IPS-NIHi11 (cell line): ENCODE measurements at places on chromosomes 2 and 18.

- DNase-seq: no peak
Measured at GRCh38 chr18:50654658-50655550, 95.0 kb downstream of the MAPK4 start.

DNA sequence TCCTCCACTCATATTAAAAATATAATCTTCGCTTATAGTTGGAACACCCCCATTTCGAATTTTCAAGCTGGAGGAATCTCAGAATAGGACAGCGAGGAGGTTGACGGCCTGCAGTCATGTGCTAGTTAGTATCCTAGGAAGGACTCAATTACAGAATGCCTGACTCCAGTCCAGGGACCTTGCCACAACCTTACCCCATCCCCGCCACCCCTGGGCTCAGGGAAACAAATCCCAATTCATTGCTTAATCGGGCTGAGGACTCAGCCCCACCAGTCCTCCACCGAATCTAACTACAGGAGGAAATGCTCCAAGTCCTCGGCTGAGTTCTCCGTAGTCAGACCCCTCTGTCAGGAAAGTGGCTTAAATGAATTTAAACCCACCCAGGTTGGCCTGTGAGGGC lies 31.7 kb upstream of the ZBTB7C start:
- no peak for DNase-seq

DNA sequence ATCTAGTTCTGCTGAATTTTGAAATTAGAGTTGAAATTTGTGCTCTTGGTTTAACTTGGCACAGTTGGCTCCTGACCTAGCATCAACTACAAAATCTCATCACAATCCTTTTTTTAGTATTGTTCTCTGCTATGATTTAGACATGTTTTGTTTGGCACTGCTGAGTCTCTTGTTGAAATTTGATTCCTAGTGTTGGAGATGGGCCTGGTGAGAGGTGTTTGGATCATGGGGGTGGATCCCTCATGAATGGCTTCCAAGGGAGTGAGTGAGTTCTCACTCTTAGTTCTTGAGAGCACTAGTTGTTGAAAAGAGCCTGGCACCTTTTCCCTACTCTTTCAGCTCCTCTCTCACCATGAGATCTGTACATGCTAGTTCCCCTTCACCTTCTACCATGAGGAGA lies 605.6 kb upstream of the SLC39A10 start:
- no peak for DNase-seq

DNA sequence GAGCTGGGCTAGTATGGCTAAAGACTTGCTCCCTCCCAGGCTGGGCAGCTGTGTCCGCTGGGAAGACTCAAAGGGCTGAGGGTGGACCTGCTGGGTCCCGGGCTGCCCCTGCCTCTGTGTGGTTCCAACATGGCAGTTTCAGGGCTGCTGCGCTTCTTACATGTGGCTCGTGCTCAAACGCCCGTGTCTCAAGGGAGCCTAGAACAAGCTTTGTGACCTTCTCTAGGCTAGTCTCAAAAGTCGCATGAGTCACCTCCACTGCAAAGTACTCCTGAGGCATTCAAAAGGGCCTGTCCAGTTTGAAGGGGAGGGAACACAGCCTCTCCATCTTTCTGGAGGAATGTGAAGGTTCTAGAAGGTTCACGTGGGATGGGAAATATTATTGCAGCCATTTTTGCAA lies 44.7 kb upstream of the RAB31 start:
- no peak for DNase-seq

DNA sequence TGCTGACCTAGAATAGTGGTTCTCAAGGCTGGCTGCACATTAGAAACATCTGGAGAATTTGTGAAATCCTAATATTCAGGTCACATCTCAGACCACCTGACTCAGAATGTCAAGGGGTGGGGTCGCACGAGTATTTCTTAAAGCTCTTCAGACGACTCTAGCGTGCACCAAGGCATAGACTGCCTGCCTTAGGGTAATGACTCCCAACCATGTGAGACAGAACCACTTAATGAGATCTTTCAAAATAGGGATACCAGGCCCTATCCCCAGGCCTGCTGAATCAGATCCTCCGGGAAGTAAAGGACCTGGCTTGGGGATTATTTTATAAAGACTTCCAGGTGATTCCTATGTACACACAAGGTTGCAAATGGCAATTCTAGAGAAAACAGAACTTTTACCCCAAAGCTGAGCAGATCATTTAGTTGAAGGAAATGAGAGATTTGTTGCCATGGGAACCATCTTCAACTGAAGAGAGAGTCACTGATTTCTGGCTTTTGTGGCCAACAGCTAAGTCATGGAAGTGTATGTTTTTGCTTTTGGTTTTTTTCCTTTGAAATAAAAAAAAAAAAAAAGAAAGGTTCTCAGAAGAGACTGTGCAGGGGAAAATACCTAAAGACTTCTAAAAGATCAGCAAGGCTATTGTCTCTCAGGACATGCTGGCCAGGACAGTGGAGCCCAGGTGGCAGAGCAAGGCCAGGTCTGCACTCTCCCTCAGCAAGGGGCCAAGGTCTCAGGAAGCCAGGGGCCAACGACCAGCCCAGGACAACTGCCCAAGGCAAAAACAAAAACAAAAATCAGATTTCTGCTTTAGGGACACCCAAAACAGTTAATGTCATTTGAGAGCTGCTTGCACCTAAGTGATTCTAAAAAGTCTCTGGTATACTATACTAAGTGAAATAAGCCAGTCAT lies 15.3 kb upstream of the LOXHD1 start:
- no peak for DNase-seq
